ENCODE measurements at places on chromosomes 16 and 17. TPM values are rescaled to one million over a fixed set of nuclear protein-coding genes. Genes with fewer than 3 reads are reported as not detected.

DNA sequence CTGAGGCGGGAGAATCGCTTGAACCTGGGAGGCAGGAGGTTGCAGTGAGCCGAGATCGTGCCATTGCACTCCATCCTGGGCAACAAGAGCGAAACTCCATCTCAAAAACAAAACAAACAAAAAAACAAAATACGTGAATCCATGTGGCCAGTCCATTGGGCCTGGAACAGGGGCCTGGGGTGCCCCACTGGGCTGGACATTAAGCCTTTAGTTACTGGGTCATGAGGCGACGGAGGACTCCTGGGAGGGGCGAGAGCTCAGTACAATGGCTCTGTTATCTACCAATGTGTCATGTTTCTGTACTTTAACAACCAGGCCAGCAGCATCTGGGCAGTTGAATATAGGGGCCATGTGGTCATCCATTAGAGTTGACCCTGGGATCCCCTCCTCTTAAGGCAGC, 18.9 kb upstream of the CLEC18A start:
- no peak for DNase-seq

DNA sequence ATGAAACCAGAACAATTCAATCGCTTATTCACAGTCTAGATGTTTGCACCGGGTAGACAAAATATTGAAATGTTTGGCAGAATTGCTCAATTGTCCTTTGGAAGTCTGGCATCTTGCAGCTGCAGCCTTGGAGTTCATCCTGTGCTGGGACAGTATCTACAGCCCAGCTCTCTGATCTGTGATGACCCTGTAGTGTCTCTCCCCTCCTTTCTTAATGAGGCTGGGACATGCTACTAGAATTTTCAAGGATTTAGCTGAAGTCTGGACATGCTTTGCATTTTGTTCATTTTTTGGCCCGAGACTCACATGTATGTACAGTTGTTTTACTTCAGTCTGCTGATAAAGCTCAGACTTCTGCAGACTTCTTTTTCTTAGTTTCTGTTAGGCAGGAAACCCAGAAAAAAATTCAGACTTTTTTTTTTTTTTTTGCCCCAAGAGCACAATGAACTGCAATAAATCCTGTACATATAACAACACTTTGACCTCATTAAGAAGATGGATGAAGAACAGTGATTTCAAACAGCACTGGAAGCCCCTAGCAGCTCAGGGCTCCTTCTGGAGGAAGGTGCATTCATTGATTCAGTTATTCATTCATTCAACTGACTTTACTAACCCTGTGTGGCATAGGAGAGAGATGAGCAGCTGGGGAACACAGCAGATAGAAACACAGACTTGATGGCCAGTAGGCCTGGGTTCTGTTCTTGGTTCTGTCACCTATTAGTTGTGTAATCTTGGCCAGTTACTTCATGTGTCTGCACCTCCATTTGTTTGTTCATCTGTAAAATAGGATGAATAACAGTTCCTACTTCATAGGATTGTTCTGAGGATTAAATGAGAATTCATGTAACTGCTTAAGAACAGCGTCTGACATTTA, 210.0 kb downstream of the MAP2K4 start:
- DNase-seq: no peak

GRCh38 chr17:18925187-18925586, 26.8 kb upstream of the SLC5A10 start:
- DNase-seq: no peak

DNA sequence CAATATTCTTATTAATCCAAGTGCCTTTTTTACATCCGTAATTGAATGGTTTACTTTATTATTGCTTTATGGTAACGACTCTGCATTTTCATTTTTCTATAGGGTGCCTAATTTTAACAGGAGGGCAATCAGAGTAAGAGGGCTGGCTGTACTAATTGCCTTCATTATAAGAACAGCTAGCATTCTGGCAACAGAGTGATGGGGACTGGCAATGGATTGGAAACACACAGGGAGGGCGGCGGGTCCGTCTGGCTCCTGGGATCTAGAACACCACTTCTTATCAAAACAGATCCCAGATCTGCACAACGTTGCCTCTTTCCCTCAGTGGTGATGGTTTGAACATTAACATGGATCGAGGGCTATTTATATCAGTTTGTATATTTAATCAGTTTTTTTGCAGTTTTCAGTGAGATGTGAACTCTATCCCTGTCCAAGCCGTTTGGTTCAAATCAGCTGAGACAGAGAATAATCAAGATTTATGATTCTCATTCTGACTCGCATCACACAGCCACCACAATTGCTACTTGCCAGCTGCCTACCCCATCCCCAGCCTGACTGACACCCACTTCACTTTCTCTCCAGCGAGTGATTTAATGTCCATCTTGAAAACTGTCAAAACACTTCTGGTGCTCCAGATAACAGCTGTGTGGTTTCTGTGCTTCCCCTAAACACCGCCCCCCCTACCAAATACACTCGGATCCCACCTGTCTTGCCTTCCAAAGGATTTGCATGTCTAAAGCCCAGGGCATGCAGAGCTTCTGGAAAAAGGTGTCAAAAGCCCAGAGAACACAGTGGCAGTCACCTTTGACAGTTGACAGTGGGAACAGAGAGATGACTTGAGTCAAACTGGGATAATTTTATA, 327.9 kb downstream of the HS3ST4 start:
- no peak for DNase-seq

GRCh38 chr17:73342050-73342522, 30.3 kb upstream of the CDC42EP4 start:
- DNase-seq: no peak

DNA sequence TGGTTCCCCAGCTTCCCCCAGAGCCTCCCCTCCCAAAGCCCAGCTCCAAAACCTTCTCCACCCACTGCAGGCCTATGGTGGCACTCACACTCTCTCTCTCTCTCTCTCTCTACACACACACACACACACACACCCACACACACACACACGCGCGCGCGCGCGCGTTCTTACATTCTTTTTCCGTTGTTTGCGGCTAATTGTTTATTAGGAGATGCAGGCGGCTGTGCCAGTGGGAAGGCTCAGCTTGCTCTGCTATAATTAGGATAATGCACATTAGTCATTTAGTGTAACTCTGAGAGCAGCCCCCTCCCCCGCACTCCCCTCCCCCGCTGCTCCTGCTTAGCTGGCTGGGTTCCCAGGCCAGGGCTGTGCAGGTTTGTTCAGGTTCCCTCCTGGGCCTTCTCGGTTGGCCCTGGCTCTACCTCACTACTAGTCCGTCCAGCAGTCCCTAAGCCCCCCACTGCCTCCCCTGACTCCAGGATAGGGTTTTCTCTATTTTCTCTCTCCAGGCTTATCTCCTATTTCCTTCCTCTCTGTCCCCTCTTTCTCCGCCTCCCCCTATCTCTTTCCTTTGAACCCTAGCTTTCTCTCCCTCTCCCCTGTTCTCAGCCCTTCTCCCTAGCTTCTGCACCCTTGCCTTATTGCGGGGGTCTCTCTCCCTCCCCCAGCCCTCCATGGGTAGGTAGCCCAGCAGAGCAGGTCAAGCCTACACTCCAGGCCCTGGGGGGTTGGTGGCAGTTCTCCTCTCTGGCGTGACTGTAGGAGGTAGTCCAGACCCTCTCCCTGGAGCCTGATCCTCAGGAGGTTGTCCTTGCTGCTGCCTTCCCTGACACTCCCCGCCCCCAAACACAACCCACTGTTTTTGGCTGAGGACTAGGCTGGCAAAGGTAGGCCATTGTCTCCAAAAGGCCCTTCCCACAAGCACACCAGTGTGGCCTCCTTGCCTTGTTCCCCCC, 34.0 kb downstream of the TMEM132E start:
- DNase-seq: peak; percentile 28

- no peak for DNase-seq
Measured at GRCh38 chr17:76586741-76587487, 1.3 kb upstream of the ST6GALNAC2 start.

DNA sequence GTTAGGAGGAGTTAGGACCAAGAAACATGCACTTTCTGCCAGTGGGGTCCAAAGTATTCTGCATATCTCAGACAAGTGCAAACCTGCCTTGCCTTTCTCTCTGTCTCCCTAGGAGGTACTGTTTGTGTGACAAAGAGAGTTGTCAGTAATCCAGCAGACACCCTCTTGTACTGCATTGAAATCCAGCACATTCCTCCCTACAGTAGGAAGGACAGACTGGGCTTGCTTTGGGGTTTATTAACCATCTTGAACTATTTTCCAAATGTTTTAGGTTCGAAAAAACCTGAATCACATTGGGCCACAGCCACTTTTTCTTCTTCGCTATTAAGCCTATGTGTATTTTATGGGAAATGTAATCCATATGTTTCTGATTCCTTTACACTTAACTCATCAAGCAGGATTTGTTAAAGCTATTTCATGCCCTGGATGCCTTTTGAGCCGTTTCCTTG, 204.2 kb upstream of the KCNJ16 start:
- DNase-seq: no peak

DNA sequence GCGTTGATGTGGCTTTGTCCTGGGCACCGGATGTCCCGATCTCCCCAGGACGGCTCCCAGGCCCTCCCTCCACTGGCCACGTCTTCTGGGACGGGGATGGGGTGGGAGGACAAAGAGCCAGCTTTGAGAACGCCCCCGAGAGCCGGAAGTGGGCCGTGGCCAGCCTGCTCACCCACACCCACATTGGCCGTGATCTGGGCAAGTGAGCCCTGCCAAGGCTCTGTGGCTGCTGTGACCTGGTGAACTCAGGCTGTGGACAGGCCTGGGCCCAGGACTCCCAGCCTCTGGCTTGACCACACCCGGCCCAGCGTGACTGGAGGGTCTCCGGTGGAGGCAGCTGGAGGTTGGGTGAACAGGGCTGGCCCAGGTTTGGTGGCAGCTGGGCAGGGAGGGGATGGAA, 3.3 kb downstream of the CDH15 start:
- no peak for DNase-seq

DNA sequence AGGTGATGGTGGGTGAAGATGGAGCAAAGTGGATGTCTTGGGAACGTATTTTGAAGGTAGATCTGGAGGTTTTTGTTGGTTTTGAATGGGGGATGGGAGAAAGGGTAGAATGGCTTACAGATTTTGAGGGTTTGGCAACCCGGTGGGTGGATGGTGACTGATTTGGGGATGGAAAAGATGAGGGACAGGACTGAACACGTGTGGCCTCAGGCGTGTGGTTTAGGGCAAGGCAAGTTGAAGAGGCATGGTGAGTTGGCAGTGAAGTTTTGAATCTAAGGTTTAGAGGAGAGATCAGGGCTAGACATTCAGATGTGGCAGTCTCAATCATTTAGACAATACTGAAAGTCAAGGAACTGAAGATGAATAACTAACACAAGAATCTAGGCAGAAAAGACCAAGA, 5.0 kb upstream of the DCTPP1 start:
- peak; percentile 88 for DNase-seq

DNA sequence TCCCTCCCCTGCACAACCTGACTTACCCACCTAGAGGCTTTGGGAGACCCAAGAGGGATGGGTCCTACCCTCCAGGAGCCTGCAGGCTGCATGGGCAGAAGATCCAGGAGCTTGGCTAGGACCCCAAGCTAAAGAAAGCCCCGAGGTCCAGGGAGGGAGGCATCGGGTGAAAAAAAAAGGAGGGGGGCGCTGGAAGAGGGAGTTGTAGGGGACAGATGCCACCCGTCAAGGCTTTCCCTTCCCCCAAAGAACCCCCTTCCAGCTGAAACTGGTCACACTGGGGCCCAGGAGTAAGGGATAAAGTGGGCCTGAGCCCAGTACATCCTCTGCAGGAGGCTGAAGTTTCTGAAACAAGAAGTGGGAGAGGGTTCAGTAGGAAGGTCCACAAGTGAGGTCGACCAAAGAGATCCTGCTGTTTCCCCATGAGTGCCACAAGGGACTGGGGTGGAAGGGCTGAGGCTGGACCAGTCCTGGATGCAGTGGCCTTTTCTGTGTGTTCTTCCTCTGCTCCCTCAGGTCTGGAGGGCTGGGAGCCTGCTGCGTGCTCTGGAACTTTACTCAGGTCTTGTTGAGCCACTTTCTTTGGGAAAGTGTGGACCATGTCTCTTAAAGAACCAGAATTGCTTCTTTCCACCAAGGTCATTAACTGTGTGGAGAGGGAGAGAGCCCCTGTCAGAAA, 14.2 kb upstream of the CBFB start:
- DNase-seq: no peak

DNA sequence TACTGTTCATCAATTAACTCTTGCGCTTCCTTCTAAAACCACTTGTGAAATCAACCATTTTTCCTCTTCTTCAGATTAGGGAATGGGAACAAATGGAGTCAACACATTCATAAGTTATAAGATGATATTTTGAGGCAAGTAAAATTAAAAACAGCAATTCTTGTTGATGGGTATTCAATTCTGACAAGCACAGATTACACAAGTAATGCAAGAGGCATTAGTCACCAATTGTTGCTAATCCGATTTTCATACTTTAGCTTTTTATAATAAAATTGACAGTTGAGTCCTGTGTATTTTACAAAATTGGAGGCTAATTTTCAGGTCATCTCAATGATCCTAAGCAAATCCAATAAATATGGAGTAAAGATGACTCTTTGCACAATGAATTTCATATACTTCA, 918.4 kb upstream of the SOX9 start:
- no peak for DNase-seq

DNA sequence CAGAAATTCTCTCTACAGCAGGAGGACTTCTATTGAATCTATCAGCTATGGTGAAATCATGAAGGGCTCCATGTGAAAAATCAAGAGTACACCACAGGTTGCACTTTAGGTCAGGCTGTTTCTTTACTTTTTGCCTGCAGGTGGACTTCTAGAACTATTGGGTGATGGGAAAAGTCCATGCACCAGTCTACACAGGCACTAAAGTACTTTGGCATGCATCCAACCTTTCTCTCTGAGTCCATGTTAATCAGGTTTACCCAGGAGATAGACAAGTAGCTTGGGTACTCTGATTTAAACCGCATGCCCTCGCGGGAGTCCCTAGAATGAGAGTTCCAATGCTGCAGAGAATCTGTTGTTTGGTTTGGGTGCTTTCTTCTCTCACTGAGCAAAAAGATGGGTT, 9.1 kb upstream of the ANKFN1 start:
- DNase-seq: no peak

DNA sequence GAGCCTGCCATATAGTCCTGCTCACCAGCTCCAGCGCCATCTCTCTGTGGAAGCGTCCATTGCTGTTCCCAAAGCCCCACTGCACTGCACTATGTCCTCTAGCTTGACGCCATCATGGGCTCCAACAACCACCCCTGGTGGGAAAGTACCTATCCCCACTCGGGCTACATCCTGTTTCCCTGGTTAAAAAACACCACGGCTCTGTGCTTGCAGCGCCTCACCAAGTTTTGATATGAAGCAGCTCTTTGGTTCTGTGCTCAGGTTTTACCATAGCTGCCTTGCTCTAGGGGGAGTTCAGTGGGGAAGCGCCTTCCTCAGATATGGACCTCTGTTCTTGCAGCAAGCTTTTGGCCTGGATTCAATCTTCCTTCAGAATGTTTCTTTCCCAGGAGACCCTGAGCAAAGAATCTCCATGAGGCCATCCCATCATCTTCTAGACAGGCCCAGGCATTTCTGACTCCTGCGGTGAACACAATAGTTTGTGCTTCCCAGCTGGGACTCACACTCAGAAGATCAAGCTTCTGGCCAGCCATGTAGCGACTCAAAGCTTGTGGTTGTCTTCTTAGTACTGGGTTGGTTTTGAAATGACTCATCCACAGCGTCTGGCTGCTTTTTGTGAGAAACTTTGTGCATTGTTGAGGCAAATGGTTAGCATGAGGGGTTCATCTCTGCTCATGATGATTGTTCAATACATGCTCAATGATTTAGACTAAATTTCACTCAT, 39.5 kb downstream of the DYNLRB2 start:
- DNase-seq: peak; percentile 86

KRTAP2-2 gene
- not detected for total RNA-seq

SNN gene
- 7.2 TPM for total RNA-seq

HBM gene
- not detected for total RNA-seq

SNRNP25 gene
- total RNA-seq: 42.5 TPM

CHAD gene
- not detected for total RNA-seq

CDH5 gene
- not detected for total RNA-seq

FAM117A gene
- 14.1 TPM for total RNA-seq

MMP28 gene
- total RNA-seq: not detected
